Activated CD4-positive, alpha-beta T cell treated with anti-CD3 and anti-CD28 coated beads, Interleukin-2, amount 50 U/mL, for 48 hours (primary cell): ENCODE measurements at places on chromosomes 16 and 17.

- no peak for DNase-seq
Measured at GRCh38 chr16:79083508-79084299, 516.8 kb downstream of the MAF start.

DNA sequence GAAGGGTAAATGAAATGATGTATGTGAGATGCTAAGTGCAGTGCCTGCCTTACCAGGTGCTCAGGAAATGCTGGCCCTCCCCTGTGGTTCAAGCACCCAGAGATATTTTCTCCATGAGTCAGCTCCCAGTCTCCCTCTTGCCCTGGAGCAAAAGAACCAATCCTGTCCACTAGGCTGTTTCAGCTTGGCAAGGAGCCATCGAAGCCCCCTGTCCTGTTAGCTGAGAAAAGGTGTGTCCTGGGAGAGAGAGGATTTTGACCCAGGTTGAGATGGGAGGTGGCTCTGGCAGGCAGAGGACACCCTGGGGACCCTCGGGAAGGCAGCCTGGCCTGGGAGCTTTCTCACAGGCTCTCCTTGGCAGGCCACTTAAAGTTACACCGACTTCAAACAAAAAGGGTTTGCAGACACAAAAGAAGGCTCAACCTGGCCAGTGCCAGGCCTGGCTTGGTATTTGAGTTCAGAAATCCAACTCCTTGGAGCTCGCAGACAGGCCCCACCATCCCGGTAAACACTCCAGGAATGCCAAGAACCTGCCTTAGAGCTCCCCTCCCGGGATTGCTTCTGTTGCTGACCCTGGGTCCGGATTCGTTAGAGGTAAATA, 29.6 kb downstream of the NTN1 start:
- DNase-seq = no peak

- DNase-seq = no peak
Measured at GRCh38 chr16:78022347-78023060, at the start of gene CLEC3A. TSS of gene CLEC3A (plus strand) at chr16:78022548. CDS start at chr16:78022627, 79 bp downstream.

GRCh38 chr17:40338058-40338457, 26.5 kb downstream of the GJD3 start:
- DNase-seq = no peak

DNA sequence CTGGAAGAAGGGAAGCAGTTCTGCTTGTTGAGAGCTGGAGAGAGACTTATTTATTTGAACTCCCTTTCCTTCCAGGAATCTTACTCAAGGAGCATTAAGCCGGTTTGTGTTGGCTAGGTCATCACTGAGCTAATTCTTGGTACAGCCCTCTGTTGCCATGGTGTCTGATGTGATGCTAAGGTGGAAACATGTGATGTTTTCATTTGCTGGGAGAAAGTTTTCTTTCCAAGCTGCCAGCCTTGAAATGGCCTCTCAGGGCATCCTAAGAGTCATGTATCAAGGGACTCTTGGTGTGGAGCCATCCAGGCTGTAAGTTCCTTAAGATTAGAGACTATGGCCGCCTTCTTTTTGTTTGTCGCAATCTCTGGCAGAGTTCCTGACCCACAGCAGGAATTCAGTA, 4.2 kb downstream of the PSKH1 start:
- DNase-seq = no peak

DNA sequence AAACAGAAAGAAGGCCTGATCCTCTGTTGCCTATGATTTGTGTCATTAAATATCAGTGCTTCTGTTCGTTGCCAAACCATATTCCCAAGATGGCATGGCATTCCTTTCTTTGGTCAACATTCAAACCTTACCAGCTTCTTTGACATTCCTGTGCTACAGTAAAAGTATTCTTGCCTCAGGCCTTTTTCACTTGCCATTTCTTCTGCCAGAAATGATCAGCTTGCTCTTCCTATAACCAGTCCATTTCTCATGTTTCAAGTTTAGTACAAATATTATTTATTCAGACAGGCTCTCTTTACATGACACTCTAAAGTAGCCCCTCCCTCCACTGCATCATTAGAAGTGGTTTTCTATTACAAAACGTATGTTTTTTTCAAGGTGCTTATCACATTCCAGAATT, 278.3 kb downstream of the KCNJ2 start:
- DNase-seq = no peak

DNA sequence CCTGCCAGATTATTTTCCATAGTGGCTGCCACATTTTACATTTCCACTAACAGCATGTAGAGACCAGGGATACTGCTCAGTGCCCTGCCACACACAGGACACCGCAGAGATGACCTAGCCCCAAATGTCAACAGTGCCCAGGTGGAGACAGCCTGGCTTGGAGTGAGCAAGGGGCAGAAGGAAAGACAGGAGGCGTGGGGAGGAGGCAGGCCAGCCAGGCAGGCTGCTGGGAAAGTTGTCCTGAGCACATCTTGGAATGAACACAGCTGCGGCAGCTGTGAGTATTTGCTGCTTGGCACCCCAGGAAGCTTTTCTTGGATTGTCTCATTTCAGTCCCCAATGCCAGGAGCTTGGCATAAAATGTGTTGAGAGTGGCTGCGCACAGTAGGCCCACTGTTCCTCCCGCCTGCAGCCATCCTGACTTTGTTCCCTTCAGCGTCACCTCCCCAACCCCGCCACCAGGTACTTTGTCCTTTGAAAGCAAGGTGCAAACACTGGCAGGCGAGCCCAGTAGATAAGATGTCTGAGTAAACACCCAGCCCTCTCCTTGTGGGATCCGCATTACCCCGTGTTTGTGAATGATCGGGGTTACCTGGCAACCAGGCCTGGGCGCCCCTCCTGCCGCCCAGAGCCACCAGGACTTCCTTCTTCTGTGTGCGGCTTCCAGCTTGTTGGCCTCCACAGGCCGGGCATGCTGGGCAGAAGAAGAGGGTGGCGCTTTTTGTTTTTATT, 114.0 kb downstream of the CMIP start:
- DNase-seq = no peak

GRCh38 chr17:71632328-71632727, 488.5 kb upstream of the SOX9 start:
- DNase-seq = no peak

DNA sequence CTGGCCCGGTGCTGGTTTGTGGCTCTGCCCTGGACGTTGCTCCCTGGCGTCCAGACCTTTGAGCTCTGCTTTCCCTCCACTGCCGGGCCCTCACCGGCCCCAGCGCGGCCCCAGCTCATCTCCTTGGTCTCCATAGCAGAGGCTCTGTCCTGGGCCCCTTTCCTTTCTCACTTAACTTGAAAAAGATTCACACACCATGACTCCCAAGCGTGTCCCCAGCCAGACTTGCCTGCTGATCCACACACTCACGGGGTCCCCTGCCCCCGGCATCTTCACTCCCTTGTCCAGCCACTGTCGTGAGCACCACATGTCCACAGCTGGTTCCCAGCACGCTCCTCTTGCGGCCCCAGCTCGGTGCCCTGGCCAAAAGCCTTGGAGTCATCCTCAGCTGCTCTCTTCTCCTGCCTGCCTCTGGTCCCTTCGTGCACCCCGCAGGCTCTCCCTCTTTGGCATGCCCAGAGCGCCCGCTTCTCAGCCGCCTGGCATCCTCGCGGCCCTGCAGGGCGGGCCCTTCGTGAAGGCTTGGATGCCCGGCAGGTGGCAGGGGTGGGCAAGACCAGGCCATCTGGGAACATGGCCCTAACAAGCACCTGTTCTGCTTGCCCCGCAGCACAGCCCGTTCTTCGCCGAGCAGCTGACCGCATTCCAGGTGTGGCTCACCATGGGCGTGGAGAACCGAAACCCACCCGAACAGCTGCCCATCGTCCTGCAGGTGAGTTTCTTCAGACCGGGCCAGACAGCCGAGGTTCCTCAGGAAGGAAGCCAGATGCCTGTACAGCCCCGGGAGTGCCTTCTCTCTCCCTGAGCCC, 145.6 kb upstream of the CHMP6 start:
- DNase-seq = no peak

- no peak for DNase-seq
Measured at GRCh38 chr16:10040136-10041080, 141.8 kb downstream of the GRIN2A start.

- DNase-seq = no peak
Measured at GRCh38 chr16:12092544-12092921, 116.0 kb downstream of the SNX29 start.

DNA sequence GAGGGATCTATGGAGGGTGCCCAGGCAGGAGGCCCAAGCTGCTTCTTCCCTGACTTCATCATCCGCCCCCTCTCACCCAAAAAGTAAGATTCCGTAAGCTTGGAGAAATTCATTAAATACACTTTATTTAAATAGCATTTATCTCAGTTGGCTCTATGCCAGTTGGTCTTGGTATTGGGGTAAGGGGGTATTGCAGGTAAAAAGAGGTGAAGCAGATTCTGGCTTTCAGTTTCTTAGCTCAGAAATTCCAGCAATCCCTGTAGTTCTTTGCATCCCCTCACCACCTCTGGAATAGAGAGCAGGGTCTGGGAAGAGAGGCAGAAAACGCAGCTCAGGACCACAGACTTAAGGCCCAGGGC, 750 bp upstream of the ALDOC start:
- DNase-seq = no peak

- DNase-seq = no peak
Measured at GRCh38 chr16:66728117-66728787, 23.2 kb downstream of the DYNC1LI2 start.

- no peak for DNase-seq
Measured at GRCh38 chr17:39916918-39917317, 1.5 kb downstream of the GSDMB start.

DNA sequence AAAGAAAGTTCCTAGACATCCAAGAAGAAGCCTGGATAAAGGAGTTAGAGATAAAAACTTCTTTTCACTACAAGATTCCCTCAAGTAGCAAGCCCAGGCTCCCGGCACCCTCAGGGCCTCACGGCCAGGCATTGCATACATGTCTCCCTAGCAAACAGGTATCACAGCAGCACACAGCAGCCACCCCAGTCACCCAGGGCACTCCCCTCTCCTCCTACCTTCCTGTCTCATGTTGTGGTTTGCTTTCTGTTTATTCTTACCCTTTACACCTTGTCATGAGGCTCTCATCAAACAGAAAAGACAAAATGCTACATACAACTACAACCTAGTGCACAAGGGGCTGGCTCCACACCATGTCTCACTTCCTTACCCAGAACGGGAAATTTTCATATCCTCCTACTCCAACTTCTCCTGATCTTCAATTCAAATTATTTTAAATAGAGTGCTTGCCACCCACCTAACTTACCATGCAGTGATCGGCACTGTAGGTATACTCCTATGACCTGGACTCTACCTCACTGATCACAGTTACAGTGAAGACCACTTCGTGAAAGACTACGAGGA, 42.7 kb downstream of the XPO6 start:
- DNase-seq = peak; percentile 18

- no peak for DNase-seq
Measured at GRCh38 chr16:10612649-10613179, 32.3 kb upstream of the EMP2 start.

DNA sequence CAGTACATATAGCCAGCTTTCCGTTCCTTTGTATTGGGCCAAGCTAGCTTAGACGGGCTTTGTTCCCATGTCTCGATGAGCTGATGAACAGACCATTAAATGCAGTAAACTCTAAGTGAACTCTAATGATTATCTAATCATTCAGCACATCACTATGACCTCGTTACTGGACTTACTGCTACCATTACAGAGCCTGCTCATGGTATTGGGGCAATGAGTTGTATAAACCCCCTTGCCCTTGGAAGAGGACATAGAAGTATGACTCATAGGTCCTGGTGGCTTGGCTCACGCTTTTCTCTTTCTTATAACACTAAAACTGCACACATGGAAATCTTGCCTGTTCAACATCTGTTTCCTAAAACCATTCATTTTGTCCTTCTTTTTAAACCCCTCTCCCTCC, 93.6 kb upstream of the DYNLRB2 start:
- DNase-seq = no peak

DNA sequence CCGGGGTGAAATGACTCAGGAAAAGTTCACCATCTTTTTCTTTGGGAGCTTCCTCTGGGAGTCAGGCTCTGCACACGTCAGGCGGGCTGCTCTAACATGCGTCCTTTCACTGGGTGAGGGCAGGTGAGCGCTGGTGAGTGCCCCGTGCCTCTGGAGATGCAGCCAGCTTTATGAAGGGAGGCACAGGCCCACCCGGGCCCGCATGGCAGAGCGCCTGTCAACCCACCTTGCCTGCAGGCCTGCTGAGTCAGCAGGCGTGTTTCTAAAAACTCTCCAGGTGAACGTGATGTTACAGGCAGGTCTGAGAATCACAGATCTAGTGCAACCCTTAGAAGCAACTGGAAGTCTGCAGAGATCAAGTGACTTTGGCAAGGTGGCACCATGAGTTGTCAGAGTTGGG, 18.4 kb downstream of the MAP1LC3B start:
- DNase-seq = no peak

- no peak for DNase-seq
Measured at GRCh38 chr16:78543023-78543422, 443.6 kb downstream of the WWOX start.

DNA sequence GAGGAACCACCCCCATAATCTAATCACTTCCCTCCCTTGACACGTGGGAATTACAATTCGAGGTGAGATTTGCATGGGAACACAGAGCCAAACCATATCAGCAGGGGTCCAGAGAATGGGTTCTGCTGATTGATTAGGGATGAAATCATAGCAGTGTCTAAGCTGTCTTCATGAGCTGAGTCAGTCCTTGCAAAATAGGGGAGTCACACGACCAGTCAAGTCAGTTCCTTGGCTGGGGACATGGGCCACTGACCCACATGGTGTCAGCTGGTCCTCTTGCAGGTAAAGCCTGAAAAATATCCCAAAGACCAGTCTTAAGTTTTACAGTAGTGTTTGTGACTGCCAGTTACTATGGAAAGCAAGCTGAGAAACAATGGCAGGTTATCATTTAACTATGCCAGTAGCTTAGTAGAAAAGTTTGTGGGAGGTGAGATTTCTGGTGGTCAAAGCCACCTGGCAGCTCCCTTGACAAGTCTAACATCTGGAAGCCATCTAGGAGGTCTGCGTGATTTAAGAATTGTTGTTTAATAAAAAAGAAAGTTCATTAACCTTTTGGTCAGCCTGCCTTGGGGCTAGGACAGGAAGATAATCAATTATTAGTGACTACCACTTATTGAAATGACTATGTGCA, 15.7 kb upstream of the ATF7IP2 start:
- DNase-seq = no peak

- DNase-seq = no peak
Measured at GRCh38 chr17:75763613-75764416, 1.2 kb downstream of the GALK1 start.

DNA sequence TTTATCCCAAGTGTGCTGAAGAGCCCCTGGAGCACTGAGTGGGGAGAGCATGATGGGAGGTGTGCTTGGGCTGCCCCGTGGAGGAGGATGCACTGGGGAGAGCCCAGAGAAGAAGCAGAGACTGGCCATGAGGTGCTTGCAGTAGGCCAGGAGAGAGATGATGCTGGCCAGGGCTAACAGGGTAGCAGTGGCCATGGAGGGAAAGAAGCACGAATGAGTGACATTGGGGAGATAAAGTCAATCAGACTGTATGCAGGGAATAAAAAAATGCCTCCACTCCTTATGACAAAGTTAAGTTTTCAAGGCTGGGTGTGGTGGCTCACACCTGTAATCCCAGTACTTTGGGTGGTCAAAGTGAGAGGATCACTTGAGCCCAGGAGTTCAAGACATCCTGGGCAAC, 5.4 kb upstream of the TMEM220 start:
- DNase-seq = no peak

- peak; percentile 91 for DNase-seq
Measured at GRCh38 chr17:43006639-43007551, at the start of gene IFI35. TSS of gene IFI35 (plus strand) at chr17:43006784. CDS start at chr17:43006948, 164 bp downstream.
